ENCODE measurements at places on chromosomes 1 and 21.

DNA sequence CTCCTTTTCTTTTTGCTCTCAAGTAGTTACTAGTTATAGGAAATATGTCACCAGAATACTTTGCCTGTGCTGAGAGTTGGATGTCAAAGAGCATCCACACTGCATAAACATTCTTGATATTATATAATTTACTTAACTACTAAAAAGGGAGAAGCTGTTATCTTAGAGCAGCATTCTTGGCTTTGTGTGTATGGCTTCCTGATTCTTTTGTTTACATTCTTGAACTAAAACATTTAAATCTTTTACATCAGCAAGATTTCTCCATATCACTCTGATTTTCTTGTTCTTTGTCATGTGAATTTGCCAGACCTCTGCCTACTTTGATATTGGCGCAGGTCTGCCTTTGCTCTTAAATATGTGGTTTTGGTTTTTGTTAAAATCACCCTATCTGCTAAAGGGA, 48.8 kb downstream of the SUCO start:
- ATAC-seq, result no peak

DNA sequence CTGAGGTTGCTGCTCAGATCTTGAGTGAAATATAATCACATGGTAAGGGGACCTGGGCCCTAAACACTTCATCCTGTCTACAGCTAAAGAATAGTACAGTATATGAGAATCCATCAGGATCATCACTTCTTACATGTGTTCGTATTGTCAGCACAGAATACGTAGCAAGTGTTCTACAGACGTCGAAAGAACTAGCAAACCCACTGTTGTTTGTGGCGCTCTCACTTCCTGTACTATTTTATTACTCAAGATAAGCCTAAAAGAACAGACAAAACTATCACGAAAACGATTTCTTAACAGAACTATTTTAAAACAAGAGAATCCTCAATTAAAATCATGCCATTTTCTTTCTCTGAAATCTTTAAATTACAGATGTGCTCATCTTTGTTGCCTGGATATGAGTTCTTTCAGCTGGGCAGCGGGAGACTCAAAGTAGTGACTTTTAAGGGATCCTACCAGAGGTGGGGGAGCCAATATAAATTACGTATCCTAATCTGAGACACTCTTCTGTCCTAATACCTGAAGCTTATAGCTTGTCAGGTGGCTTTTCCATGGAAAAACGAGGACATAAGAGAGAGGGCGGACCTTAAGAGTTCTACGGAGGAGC, 724 bp downstream of the ST7L start:
- peak; percentile 28 for ATAC-seq

GRCh38 chr21:22019766-22020165, 1021.6 kb downstream of the NCAM2 start:
- ATAC-seq, result no peak

- ATAC-seq, result no peak
Measured at GRCh38 chr1:64315402-64315801, 112.0 kb downstream of the UBE2U start.

GRCh38 chr1:229535230-229535629, 23.3 kb downstream of the ABCB10 start:
- ATAC-seq, result no peak

GRCh38 chr1:25958465-25958864, 39.4 kb downstream of the PAFAH2 start:
- no peak for ATAC-seq

DNA sequence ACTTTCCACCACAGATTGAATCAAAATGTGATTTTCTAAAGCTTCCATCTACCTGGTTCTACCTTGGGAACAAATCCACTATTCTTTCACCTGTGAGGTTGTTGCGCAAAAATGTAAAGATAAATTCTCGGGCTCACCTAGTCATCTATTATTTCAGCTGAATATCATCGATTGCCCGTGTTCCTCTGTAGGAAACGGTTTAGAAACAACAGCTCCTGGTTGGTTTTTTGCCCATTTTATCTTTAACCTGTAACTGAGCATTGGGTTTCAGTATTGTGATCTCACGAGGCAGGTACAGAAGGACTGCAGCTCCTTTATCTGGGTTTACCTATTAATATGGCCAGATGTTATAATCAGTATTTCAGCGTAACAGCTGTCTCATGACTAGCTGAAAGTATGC, 52.9 kb upstream of the LRRC8C start:
- ATAC-seq, result no peak

- no peak for ATAC-seq
Measured at GRCh38 chr1:186761358-186761757, 67.4 kb upstream of the PLA2G4A start.

DNA sequence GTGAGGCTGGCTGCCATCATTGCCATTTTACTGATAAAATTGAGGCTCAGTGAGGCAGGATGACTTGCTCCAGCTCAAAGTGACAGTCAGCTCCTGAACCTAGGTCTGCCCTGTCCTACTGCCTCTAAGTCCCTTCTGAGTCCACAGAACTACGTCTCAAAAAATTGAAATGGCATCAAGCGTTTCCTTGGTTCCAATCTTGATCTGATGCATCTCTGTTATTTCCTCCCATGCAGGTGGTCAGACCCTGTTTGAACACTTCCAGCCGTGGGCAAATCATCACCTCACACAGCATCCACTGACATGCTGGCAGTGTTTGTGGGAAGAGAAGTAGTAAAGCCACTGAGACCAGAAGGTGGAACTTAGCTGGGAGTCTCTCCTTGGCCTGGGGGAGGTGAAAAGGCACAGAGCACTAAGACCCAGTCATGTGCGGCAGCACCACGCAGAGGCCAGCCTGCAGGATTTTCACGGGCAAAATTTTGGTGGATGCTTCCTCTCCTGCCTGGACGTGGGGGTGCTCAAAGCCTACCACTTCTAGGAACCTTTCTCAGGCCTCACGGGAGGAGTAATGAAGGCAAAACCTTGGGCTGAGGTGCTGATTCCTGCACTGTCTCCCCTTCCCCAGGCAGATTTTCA, 7.8 kb upstream of the CPLANE2 start:
- ATAC-seq, result no peak

DNA sequence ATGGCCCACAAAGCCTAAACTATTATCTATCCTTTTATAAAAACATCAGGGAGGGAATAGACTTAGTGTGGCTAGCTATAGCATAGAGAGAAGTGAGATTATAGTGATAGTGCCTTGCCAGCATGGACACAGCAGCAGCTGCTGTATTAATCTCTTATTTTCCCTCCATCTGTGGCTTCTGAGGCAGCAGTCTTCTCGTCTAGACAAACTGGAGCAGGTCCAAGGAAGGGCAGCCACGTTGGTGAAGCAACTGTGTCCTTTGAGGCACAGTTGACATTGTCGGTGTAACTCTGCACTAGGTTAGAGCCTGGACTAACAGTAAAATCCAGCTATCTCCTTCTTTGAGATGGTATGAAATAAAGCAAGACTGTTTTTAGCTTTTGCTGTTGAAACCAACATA, 131.3 kb downstream of the CACHD1 start:
- no peak for ATAC-seq

GRCh38 chr1:164785841-164786534, 227.0 kb downstream of the PBX1 start:
- ATAC-seq, result no peak

DNA sequence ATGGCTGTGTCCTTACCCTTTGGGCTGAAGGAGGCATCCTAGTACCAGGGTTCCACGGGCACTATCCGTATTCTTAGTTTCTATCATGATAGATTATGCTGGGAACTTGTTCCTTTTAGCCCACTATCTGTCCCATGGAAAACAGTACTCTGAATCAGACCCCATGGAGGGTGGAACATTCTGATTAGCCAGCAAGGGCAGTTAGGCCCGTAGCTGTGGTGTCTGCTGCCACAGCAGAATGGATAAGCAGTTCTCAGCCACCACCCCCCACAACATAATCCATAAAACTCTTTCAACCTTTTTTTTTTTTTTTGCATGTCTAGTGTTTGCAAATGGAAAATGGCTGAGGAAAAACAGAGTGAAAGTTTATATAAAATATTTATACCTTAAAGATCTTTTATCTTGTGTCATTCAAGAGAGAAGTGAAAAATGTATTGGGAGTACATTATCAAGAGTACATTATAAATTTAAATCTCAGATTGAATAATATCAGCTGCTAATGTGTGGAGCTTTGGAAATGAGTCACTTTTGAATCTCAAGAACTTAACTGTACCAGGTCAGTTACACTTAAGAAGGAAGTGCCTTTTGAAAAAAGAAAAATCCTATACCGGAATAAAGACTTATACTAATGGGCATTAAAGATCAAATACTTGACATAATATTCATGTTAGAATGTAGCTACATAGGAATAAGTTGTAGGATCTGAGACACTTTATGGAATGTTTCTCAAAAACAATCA, 80.3 kb downstream of the NFIA start:
- no peak for ATAC-seq

- no peak for ATAC-seq
Measured at GRCh38 chr1:228925691-228926090, 190.4 kb downstream of the RHOU start.

DNA sequence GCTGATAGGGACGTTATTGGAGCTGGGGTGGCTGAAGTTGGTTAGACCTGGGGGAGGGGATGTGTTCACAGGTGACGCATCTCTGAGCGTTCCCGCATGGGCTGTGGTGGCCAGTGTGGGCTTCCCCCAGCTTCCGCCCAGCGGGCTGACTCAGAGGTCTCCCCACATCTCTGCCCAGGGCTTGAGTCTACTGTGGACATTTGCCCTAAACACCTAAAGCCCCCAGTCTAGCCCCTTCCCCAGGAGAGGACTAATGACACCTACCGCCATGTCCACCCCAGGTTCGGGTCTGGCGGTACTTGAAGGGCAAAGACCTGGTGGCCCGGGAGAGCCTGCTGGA, 2.0 kb downstream of the AGRN start:
- no peak for ATAC-seq

DNA sequence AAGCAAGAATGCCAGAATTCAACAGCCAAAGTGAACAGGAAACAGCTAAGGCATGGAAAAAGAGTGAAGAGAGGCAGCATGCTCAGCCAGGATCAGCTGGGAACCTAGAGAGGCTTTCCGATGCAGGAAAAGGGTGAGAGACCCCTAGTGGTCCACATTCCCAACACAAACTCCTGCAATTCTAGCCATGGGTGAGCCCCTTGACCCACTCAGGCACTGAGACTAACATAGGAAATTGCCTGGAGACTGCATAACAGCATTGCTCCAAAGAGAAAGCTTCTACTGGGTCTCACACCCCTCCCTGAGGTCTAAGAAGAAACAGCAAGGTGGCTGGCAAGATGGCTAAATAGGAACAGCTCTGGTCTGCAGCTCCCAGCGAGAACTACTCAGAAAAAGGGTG, 123.2 kb downstream of the LHX8 start:
- no peak for ATAC-seq

GRCh38 chr1:28417441-28417922, 47.9 kb downstream of the PHACTR4 start:
- ATAC-seq, result peak; percentile 31

- ATAC-seq, result no peak
Measured at GRCh38 chr1:72366466-72366865, 84.1 kb upstream of the NEGR1 start.

DNA sequence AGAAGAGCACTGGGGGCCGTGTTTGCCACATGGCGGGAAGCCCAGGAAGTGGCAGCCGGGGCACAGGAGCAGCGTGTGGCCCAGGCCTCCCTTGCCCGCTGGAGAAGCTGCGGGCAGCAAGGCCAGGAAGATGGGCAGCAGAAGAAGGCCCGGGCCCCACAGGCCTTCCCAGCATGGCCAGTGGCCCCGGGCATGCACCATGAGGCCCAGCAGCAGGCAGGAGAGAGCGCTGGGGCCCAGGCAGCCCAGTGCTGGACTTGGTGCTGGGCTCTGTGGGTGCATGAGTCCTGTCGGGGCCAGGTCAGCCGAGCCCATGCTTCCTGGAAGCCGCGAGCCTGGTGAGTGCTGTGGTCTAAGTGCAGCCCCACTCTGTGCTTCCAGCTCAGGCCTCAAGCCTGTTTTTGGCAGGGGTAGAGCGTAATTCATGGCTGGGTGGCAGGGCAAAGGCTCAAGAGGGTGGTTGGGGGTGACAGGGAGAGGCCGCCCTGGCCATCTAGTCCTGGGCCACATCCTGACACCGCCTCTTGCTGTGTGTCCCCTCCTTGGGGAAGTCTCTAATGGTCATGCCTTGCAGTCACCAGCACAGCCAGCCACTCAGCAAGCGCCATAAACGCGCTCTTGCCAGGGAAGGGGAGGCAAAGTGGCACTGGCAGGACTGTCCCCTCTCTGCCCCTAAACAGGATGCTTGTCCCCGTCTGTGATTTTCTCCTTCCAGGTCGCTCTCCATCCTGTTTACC, 21.3 kb downstream of the MTHFR start:
- no peak for ATAC-seq

GRCh38 chr1:21220815-21221214, 44.1 kb upstream of the EIF4G3 start:
- no peak for ATAC-seq

- ATAC-seq, result no peak
Measured at GRCh38 chr1:244414543-244414942, 37.2 kb downstream of the ADSS2 start.

GRCh38 chr1:188127507-188127906, 1298.8 kb downstream of the PLA2G4A start:
- ATAC-seq, result no peak

DNA sequence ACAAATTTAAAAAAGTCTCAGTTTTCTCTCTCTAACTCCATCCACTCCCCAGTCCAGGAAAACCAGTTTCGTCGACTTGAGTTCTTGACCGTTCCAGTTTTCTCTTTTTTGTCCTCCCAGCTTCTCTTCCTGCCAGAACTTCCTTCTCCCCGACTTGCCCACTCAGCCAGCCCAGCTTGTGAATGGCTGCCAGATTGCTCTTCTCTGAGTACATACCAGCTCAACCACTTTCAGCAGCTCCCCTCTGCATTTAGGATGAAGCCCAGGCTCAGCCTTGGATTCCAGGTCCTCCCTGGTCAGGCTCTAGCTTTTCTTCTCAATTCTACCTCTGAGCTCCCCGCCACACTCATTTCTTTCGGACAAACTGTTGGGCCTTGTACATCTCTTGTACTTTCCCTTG, 1.4 kb downstream of the DIO1 start:
- no peak for ATAC-seq

GRCh38 chr21:32732544-32732943, 4.7 kb upstream of the SYNJ1 start:
- no peak for ATAC-seq

DNA sequence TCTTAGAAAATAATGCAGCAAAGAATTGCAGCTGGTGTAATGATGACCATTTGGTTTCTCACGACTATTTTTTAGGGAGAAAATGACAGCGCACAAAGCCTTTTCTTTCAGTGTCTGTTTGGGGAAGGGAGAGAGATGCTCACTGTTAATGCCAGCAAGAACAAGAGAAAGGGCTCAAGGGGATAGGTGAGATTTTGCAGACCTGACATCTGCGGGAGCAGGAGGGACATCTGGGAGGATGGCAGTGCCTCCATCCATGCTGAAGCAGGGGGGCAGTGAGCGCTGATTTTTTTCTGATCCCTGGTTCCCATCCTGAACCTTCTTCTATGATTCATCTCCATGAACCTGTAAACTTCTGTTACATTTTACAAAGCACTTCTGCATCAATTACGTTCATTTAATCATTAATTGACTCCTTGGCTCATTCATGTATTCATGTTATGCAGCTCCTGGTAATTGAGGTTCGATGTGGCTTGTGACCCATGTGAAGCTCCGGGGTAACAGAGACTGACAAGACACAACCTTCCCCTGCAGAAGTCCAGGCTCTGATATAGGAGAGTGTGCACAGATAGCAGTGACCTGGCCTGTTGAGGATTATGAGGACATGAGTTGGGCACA, 595.3 kb downstream of the PTPRU start:
- no peak for ATAC-seq

- ATAC-seq, result no peak
Measured at GRCh38 chr1:110477041-110477440, 26.1 kb downstream of the PROK1 start.
